Immature natural killer cell (primary cell): ENCODE measurements at places on chromosomes 4 and X. TPM values are rescaled to one million over a fixed set of nuclear protein-coding genes. Genes with fewer than 3 reads are reported as not detected.
A peak's percentile ranks its signal among the peaks of the same experiment; 100 is the strongest.

Gene EDA2R
- polyA plus RNA-seq: not detected

Gene UGT2B15
- polyA plus RNA-seq: not detected

Gene TRMT44
- 2.6 TPM for polyA plus RNA-seq

Gene SSX2B
- not detected for polyA plus RNA-seq

Gene PLP2
- 40.5 TPM for polyA plus RNA-seq

Gene ANXA5
- polyA plus RNA-seq: 27.7 TPM

Gene FAM9B
- polyA plus RNA-seq: 0.20 TPM

Gene VCX3B
- polyA plus RNA-seq: not detected

- no peak overlapping the region for H3K27ac ChIP-seq
- DNase-seq: no peak
- H3K4me3 ChIP-seq: no peak overlapping the region
- peaks cover 5% of the 10 kb centered on the region for H3K4me1 ChIP-seq
Observed at GRCh38 chr4:183165376-183165775, 66.3 kb downstream of the WWC2 start.

DNA sequence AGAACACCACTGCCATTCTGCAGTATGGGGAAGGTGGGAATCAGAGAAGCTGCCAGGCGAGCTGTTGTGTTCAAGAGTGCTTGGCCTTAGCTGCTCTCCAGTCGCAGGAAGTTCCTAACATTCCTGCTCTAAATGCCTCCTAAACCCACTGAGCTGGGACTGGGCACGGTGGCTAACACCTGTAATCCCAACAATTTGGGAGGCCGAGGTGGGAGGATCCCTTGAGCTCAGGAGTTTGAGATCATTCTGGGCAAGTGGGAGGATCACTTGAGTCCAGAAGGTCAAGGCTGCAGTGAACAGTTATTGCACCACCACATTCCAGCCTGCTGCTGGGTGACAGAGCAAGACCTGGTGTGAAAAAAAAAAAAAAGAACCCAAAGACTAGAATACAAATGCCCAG is 690.3 kb upstream of the FAM241A start:
- no peak for DNase-seq
- no peak overlapping the region for H3K4me3 ChIP-seq
- no peaks in the 10 kb centered on the region for H3K36me3 ChIP-seq

DNA sequence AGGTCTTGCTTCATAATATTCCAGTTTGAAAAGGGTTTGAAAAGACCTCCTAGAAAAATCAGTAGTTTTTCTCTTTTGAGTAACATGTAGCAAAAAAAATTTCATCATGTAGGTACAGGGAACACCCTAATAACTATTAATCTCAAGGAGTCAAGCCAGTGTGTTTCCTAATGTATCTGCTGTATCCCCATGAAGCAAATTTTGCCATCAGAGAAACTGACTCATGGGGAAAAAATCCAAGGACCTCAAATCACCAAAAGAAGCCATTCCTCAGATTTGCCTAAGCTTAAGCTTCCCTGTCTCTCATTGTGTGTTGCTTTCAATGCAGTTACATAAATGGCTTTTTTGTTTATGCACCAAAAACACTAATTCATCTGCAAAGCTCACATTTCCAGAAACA is 29.7 kb downstream of the F9 start:
- no peaks in the 10 kb centered on the region for H3K4me1 ChIP-seq
- H3K27me3 ChIP-seq: no peaks in the 10 kb centered on the region
- no peak for DNase-seq
- H3K4me3 ChIP-seq: no peak overlapping the region

GRCh38 chr4:66569228-66569627 is 898.9 kb upstream of the EPHA5 start:
- no peaks in the 10 kb centered on the region for H3K4me1 ChIP-seq
- DNase-seq: no peak
- H3K27ac ChIP-seq: no peak overlapping the region
- H3K36me3 ChIP-seq: no peaks in the 10 kb centered on the region
- H3K4me3 ChIP-seq: no peak overlapping the region

DNA sequence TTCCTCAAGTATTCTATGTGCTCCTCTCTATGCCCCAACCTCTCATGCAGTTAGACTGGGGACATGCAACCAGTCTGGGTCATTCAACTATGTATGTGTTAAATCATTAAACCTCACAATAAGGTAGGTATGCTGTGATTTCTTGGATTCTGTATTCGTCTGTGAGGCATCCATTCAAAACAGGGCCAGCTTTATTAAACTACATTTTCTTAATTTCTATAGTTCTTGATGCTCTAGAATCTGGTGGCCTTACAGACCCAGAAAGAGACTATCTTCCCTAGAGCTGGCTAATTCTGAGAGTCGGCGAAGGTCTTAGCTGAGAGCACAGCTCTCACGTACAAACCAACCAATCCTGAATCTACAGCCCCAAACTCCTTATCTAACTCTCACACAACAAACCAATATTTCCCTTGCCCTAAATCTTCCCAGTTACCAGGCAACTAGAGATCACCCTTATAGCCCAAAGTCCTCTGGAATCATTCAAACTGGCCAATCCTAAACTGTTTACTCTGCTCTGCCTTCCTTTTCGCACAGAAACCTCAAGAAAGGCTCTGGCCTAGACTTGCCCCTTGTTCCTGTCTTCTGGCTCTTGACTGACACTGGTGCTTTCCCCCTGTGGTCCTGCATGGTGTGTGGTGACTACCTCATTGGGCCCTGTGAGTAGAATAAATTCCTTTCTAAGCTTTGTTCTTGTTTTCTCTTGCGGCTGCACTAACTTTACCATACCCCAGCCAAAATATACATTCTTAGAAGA is 203.5 kb upstream of the TET2 start:
- no peaks in the 10 kb centered on the region for H3K36me3 ChIP-seq
- H3K27me3 ChIP-seq: peaks cover 4% of the 10 kb centered on the region
- H3K27ac ChIP-seq: peak overlapping the region; percentile 50
- peaks cover 28% of the 10 kb centered on the region for H3K4me1 ChIP-seq

- H3K27ac ChIP-seq: no peak overlapping the region
- no peaks in the 10 kb centered on the region for H3K36me3 ChIP-seq
- no peaks in the 10 kb centered on the region for H3K4me1 ChIP-seq
- H3K4me3 ChIP-seq: no peak overlapping the region
- peaks cover 1% of the 10 kb centered on the region for H3K27me3 ChIP-seq
Observed at GRCh38 chr4:29052266-29052665, 1667.9 kb upstream of the PCDH7 start.

DNA sequence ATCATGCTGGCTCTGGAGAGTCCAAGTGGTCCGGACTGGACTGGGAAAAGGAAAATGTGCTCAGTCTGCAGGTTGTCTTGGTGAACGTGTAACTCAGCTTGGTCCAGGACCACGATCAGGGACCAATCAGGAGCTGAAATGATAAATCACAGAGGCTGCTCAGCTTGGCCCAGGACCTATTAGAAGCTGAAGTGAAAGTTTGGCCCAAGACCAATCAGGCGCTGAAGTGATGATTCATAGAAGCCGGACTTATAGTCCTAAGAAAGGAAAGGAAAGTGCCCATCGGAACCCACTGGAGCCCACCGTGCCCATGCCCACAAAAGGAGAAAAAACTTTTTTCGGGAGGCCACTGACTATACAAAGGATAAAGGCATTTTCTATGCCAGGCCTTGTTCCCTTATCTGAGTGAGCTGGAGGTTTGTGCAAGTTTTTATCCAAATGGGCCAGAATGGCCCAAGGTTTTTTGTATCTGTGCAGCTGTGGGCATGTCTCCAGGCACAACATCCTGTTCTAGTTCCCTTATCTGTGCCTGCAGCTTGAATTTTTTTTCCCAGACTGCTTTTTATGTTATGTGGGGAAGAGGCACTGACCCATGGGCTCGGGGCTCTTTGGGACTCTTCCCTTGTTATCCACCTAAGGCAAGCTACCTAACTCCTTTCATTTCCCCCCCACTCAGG is 194.4 kb downstream of the FAM133A start:
- H3K36me3 ChIP-seq: no peaks in the 10 kb centered on the region
- H3K27ac ChIP-seq: no peak overlapping the region
- H3K27me3 ChIP-seq: no peaks in the 10 kb centered on the region
- no peak overlapping the region for H3K4me3 ChIP-seq
- H3K4me1 ChIP-seq: no peaks in the 10 kb centered on the region

DNA sequence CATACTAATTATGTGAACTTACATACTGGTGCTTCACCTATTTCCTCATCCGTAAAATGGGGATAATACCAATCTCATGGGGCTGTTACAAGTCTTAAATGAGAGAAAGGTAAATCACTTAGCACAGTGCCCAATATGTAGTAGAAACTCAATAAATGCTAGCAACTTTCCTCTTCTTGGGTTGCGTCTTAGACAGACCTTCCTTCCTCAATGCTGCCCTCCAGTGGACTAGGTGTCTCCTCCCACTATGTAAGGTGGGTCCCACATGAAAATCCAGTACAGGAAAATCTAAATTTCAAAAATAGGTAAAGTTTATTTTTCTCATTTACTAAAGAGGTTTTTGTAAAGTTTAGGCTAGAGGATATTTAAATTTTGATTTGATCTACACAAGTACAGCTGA is 20.6 kb downstream of the ZDHHC9 start:
- H3K36me3 ChIP-seq: no peaks in the 10 kb centered on the region
- no peak overlapping the region for H3K4me3 ChIP-seq
- H3K4me1 ChIP-seq: peaks cover 2% of the 10 kb centered on the region
- peak; percentile 55 for DNase-seq
- no peaks in the 10 kb centered on the region for H3K27me3 ChIP-seq

DNA sequence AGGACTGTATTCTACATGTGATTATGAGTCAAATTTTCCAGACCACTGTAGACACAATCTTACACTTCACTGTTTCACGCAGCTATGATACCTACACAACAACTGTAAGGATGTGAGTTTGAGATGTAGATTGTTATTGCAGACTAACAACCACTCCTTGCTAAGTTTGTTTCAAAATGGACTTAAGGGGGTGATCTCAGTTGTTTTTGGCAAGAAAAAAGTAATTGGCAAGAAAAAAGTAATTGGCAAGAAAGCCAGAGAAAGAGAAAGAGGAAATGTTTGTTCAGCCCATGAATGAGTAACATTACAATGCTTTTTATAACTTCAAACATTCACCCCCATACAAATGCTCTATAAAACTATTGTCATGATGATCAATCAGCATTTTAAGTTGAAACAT is 466.4 kb downstream of the DMD start:
- H3K4me1 ChIP-seq: no peaks in the 10 kb centered on the region
- no peak overlapping the region for H3K27ac ChIP-seq
- no peaks in the 10 kb centered on the region for H3K27me3 ChIP-seq
- no peak overlapping the region for H3K4me3 ChIP-seq
- H3K36me3 ChIP-seq: no peaks in the 10 kb centered on the region

GRCh38 chrX:18619288-18619687 is 52.6 kb downstream of the RS1 start:
- peaks cover 4% of the 10 kb centered on the region for H3K4me1 ChIP-seq
- H3K36me3 ChIP-seq: peaks cover 8% of the 10 kb centered on the region
- H3K27ac ChIP-seq: no peak overlapping the region
- no peaks in the 10 kb centered on the region for H3K27me3 ChIP-seq

DNA sequence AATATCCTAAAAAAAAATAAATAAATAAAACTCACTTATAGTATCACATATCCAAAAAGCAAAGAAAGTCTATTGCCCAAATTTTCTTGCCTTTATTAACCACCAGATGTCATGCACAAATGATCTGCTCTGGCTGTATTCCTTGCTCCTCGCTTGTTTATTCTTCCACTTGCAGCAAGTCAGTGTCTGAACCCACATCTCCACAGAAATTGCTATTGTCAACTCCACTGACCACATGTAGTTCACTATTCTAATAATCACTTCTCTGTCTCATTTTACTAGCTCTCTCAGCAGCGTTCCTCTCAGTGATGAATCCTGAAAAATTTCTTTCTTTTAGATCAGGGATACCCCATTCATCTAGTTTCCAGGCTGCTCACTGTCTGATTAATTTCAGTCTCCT is 29.3 kb upstream of the CXXC4 start:
- H3K4me3 ChIP-seq: no peak overlapping the region
- no peak for DNase-seq
- no peaks in the 10 kb centered on the region for H3K4me1 ChIP-seq
- H3K36me3 ChIP-seq: no peaks in the 10 kb centered on the region
- no peak overlapping the region for H3K27ac ChIP-seq

DNA sequence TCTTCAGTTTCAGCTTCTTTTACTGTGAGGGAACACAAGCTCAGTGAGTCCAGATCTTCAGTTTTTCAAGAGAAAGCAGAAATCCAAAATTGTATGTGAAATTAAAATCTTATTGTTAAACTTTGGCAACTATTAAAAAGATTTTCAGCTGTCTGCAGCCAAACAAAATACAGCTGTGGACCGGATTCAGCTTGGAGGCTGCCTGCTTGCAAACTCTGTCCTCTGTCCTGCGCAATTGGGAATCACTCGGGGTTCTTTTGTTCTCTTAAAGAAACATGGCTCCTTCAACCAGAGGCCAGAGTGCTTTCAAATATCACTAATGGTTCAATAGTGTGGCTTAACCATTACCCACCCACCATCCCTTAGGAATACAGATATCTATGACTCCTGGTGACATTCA is 201.2 kb downstream of the CHIC2 start:
- H3K27ac ChIP-seq: no peak overlapping the region
- H3K4me3 ChIP-seq: no peak overlapping the region
- H3K4me1 ChIP-seq: no peaks in the 10 kb centered on the region
- H3K27me3 ChIP-seq: peaks cover 7% of the 10 kb centered on the region
- no peaks in the 10 kb centered on the region for H3K36me3 ChIP-seq

DNA sequence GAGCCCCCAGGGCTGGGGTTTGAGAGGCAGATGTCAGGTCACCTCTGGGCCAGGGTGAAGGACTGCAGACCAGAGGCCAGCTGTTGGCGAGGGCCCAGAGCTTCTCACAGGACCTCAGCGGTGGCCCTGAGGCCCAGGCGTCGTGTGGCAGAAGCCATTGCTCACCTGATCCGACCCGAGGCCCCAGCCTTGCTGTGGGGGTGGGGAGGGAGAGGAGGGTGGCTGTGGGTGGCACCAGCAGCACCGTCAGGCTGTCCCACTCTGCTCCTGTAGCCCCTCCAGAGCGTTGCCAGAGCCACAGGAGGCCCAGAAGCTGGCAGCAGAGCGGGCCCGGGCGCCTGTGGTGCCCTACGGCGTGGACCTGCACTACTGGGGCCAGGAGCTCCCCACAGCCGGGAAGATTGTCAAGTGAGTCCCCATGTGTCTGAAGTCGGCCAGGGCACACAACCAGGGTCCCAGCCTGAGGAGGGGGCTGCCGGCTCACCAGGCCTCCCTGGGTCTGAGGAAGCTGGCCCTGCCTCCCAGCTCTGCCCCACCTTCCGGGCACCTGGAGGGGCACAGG is 28.8 kb downstream of the UVSSA start:
- peaks cover 6% of the 10 kb centered on the region for H3K36me3 ChIP-seq
- no peak overlapping the region for H3K4me3 ChIP-seq
- no peaks in the 10 kb centered on the region for H3K4me1 ChIP-seq
- H3K27ac ChIP-seq: no peak overlapping the region
- no peak for DNase-seq
